ENCODE measurements at places on chromosomes 4 and X. TPM values are rescaled to one million over a fixed set of nuclear protein-coding genes. Genes with fewer than 3 reads are reported as not detected.

The PCDH11X gene
- 0.20 TPM for polyA plus RNA-seq

The PABPC1L2B gene
- not detected for polyA plus RNA-seq

The RBM3 gene
- 347 TPM for polyA plus RNA-seq

The PAGE1 gene
- not detected for polyA plus RNA-seq

The GAGE13 gene
- polyA plus RNA-seq = not detected

DNA sequence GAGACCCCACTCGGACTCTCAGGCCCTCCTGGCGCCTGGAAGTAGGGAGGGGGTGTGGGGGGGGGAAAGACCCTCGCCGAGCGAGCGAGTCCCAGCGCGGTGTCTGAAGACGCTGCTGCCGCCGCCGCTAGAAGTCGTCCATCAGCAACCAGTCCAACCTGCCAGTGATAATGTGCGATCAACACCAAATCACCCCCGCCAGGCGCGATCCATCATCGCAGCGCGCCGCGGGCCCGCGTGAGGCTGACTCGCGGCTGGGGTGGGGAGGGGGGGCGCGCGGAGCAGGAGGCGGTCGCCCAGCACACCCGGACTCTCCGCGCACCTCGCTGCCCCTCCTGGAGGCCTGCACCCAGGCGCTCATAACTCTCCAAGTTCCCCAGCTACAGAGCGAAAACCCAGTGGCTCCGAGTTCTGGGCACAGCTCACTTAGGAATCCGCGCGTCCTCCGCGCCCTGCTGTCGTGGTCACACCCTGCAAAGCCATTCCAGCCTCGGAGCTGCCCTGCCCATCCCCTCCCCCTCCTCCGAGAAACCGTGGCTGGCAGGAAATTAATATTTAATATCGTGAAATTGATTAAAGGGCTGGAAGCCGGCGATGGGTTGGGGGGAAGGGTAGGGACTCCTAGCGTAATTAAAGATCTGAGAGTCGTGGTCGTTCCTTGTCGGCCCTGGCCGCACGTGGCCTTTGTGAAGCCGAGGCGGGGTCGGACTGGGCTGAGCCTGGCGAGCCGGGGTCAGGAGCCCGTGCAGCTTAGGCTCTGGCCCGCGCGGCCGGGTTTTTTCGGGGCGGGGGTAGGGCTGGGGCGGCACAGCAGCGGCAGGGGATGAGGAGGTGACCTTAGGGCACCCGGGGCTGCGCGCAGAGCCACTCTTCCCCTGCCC is 58.1 kb upstream of the BCOR start:
- no peak for DNase-seq

DNA sequence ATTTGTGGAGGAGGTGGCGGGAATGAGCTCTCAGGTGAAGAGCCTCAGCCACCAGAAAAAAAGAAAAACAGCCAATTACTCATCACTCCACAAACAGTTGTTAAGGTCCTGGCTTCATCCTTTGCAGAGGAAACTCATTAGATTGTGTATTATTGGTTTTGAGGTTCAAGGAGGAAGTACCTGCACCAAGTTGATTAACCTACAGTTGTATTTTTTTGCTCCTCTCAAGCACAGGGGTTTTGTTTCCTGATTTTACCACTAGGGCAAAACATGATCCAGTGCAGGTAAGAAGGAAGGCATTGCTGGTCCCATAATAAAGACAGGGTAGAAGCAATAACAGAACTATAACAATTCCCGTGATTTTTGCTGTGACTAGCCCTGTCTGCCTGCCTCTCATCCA is 84.0 kb upstream of the QRFPR start:
- DNase-seq = no peak

DNA sequence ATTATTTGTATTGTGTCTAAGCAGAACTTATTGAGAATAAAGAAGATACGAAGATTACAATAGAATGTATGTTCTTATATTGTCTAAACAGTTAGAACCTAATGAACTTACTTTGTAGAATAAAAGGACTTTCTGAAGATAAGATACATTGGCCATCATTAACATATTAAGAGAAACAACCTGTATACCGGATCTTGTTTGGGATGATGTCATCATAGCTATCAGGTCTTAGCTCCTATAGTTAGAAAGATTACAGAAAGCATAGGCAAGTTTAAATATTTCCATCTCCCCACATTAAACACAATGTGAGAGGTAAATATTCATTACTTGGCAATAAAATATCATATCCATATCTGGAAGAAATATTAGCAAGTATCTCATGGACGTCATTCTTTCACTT is 282.3 kb downstream of the PACRGL start:
- DNase-seq = no peak

- DNase-seq = no peak
These were observed 22.3 kb upstream of the RASGEF1B start for GRCh38 chr4:81494031-81494431.

DNA sequence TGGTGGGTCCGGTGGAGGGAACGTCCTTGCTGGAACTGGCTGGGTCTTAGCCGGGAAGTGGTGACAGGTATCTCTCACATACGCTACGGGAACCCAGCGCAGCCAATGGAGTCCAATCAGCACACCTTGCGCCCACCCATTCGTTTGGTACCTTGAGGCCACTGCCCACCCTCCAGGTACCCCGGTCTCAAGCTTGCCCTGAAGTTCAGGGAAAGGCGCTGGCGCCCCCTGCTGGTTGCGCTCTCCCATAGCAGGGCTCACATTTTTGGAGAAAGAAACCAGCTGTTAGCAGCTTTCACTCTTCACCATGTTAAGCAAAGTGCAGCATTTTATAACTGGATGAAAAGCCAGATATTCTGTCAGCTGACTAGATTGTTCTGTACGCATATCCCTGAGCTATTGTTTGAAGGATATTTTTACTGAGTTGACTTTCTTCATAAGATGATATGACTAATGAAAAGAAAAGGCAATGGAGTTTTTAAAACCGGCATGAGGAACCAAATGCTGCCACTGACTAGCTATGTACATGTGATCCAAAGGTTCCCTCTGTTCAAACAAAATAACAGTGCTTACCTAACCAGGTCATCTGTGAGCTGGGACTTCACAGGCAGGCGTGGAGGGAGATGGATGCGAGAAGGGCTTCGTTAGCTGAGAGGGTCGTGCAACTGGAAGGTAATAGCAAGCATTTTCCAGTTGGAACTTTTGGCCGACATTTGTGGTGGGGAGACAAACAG is 43.7 kb downstream of the OTOP1 start:
- no peak for DNase-seq

Measured in muscle of back (tissue), 13 donors.